Activated T-helper 9 cell treated with anti-CD3 and anti-CD28 coated beads, Interleukin-2, amount 50 U/mL, for 16 hours (primary cell): ENCODE measurements at places on chromosomes 5 and 9.

GRCh38 chr5:91339063-91339705, 43.9 kb downstream of the ARRDC3 start:
- no peak for DNase-seq

- no peak for DNase-seq
These were observed 407.4 kb downstream of the BRINP1 start for GRCh38 chr9:118961857-118962256.

GRCh38 chr5:42631241-42631640, 125.4 kb upstream of the CCDC152 start:
- no peak for DNase-seq

DNA sequence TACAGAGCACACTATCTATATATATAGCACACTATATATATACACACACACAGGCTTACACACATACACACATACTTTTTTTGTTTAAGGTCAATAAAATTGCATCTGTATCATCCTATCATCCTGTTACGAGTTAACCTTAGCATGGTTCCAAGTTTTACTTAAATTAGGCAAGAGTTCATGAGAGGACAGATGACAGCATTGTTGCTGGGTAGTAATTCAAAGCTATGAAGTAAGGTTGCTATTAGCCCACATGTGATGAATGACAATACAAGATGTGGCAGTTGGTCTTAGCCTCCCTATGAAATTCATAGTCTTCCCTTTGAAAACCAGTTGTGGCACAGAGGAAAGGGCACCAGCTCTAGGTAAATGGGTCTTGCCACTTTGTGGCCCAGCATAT, 438.1 kb downstream of the ACTL7B start:
- no peak for DNase-seq

- no peak for DNase-seq
These were observed 26.3 kb upstream of the TENT4A start for GRCh38 chr5:6686915-6687409.

DNA sequence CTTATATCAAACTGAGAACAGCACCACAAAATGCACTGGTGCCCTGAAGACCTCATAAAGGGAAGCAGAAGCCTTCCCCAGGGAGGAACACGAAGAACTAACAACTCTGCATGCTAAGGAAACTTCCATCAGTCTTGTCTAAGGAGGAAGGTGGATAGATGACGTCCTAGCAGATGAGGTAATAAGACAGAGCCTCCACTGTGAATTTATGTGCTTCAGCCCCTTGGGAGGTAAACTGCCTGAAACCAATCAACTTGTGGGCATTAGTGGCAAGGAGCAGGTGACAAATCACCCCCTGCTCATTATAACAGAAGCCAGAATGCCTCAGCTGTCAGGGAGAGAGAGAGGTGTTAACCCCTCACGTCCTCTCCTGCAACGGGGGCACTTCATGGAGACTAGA, 48.9 kb upstream of the SPIN1 start:
- no peak for DNase-seq

DNA sequence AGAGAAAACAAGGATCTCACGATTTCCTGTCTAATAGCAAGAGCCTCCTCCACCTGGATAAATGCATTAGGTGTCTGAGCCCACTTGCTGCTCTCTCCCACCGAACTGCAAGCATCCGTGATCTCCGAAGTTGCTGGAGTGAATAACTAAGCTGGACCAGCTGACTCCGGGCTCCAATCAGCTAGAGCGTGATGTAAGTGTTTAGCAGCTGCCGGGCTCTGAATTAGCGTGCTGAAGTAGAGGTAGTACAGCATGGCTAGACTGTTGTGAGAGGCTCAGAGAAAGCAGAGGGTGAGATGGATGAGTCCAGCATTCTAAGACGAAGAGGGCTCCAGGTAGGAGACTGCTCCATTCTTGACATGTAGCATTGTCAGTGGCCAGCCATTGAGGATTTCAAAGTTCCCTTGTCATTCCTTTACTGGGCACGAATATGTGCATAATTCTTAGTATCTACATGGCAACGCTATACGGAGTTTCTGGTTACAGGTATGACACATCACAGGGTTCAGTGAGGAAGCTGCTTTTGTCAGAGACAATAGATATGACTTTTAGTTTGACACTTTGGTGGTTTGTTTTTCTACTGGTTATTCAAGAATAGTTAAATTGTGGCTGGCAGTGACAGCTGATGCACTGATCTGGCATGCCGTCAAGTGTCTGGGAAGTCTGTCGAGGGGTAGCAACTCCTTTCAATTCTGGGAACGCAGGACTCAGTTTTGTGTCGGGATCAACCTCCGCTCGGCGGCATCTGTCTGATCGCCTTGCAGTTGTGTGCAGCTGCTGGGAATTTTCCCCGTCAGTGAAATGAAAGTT, 232.6 kb downstream of the MAST4 start:
- DNase-seq, result no peak

GRCh38 chr9:136622538-136622948, 40.2 kb upstream of the EGFL7 start:
- no peak for DNase-seq

- no peak for DNase-seq
These were observed 65.1 kb upstream of the NEURL1B start for GRCh38 chr5:172575816-172576545.

DNA sequence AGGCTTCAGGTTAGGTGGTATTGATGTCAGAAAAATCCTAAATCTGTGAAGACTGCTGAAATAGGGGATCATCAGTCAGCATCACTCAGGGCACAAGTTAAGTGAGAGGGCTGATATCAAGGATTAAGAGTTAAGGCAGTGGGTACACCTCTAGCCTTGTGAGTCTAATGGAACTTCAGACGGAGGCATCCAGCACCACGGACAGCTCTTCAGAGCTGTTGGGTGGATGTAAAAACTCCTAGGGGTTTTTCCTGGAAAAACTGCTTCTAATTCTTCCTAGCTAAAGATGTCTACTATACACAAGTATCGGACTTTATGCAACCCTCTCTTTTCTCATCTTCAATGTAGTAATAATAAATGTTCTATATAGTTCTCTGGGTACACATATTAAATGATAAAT, 165.9 kb downstream of the SH3GL2 start:
- no peak for DNase-seq

DNA sequence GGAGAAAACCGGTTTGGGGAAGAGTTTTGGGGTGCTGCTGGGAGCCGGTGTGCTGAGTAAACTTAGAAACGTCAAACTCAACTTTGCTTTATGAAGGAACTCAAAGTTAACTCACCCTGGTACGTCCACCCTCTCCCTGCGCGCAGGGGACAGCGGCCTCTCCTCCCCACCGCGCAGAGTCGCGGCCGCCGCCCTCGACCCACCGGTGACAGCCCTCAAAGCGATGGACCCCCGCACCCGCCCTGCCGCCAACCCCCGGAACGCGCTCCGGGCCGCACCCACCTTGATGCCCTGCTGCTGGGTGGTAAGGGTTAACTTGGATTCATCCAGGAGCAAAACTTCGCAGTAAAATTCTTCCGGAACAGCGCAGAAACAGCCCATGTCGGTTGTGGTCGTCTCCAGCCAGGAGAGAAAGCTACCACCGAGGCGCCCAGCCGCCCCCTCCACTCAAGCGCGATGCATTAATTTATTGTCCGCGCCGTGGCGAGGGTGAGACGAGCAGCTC, 366 bp downstream of the EPB41L4A start:
- no peak for DNase-seq
